ENCODE measurements at places on chromosomes 6 and 20.

- no peak for DNase-seq
These were observed 33.9 kb upstream of the TXLNB start for GRCh38 chr6:139325686-139326085.

DNA sequence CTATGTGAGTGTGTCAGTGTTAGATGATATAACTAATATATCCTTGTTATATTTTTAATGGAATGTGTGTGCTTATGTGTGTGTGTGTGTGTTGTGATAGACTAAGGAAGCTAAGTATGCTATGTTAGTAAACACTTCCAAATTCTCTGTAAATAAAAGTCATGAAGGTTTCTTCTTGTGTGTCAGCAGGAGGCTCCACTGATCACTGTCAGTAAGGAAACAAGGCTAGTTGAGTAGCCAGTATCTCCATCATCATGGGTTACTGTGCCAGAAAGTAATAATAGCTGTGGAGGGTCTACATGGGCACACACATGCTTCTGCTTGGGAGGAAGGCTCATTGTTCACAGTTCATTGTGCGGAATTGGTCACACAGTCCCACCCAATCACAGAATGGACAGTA, 302.8 kb upstream of the RNF217 start:
- no peak for DNase-seq

DNA sequence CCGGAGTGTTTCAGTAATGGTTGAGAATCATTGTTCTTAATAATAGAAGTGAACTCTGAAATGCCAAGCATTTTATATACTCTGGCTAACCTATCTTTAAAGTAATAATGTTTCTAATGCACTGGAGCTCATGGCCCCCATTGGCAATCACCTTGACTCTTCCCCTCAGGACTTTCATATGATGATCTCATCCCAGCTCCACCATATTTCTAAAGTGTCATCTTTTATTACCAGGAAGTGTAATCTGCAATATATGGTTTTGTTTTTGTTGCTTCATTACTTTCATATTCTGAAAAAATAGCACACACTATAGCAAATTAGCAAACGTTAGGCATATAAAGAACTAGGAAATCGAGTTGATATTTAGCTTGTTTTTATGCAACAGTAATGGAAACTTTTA, 60.3 kb downstream of the TULP4 start:
- no peak for DNase-seq

DNA sequence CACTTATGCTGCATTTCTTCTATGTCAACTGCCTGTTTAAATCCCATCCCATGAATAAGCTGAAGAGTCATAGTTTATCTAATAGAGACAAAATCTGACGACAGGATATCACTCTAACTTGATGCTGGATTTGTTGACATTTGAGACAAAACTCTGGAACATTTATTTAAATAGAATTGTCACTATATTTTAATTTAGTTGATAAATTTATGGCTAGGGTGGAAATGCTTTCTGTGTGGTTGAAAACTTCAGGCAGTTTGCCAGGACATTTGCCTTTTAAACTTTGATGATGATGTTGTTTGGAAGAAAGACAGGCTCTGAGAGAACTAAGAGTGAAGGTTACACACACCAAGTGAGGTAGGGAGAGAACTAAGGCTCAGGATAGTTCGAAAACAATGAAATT, 68.1 kb downstream of the GJA1 start:
- DNase-seq = no peak

DNA sequence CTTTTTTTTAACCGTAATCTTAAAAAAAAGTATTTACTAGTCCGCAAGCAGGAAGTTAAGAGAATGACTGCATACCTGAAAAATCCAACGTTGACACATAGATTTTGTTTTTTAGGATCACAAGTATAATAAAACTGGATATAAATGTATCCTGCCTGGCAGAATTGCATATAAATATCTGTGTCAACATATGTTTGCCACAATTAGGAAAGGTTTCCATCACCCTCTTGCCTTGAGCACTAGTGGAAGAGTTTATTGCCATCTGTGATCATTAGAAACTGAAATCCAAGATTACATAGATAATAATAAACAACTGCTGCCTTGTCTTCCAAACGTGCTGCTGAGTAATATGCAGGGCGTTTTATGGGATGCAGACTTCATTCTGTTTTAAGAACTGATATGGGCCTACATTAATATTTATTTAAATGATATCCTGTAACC, 27.9 kb downstream of the PLEKHG1 start:
- no peak for DNase-seq

GRCh38 chr6:10556992-10557391, 35.8 kb downstream of the GCNT2 start:
- DNase-seq = no peak

DNA sequence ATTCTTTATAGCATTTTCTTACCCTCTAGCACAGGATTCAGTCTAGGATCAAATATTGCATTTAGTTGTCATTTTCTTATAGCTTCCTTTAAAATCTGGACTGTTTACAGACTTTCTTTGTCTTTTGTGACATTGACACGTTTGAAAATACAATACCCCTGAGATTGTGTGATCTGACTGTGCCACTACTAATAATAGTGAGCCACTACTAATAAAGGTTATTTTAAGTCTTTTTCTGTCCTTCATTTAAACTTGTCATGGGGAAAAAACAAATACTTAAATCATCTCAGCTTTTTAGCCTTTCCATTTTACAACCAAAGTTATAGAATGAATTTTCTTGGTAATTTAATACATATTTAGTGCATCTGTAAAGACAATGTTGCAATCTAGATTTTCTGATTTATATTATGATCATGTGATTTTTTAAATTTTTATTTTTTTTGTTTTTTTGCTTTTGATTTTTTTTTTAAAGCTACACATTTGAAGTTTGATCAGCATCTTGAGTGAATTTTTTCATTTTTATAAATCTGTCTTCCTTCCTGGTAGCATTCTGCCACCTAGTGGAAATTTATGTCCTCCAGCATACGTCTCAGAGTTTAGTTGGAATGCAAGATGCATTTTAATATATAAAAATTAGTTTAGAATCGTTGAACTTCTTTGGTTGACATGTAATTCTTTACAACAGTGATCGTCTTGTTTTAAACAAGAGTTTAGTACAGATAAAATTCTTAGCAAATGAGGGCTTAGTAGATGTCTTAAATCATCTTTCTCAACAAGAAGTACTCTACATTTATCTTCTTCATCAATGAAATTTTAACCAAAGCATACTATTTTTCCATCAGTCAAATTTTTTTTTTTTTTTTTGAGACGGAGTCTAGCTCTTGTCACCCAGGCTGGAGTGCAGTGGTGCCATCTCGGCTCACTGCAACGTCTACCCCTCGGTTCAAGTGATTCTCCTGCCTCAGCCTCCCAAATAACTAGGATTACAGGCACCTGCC, 119.4 kb downstream of the NCOA3 start:
- DNase-seq = peak; percentile 28

DNA sequence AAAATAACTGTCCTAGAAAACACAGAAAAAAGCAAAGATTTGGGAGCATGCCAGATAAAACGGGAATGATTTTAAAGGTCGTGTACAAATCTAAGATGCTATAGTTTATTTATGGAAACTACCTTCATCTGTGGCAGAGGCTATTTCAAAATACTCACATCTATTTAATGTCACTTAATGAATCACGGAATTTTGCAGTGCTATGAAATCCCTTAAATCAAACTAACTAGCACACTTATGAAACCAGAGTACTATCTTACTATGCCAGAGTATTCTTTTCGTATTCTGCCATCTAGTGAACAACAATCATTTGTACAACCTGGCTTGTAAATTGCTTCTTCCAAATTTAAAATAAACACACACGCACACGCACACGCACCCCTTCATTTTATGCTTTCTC, 77.9 kb upstream of the BMP5 start:
- no peak for DNase-seq

GRCh38 chr6:160043784-160044183, 74.9 kb downstream of the IGF2R start:
- no peak for DNase-seq

DNA sequence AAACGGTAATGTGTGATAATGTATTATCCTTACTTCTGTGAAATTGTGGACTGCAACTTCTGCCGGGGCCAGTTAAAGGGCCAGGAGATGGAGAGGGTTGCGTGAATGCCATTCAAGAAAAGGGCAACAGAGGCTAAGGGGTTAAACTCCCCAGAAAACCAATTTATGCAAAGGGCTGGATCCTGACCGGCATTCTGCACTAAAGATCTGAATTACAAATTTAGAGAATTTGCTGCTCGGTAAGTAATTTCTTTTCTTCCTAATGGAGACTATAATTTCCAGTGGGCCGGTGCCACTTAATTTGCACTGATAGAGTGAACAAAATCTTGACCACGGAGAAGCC, 130.1 kb downstream of the BCAS1 start:
- DNase-seq = no peak

- no peak for DNase-seq
These were observed 126.8 kb upstream of the AGPAT4 start for GRCh38 chr6:161400671-161401070.
